Osteocyte (in vitro differentiated cells): ENCODE measurements at places on chromosomes 13 and 19. TPM values are rescaled to one million over a fixed set of nuclear protein-coding genes. Genes with fewer than 3 reads are reported as not detected.

Gene PNMA8A
- total RNA-seq: 10.3 and 10.8 TPM in 2 replicates

Gene THSD1
- total RNA-seq: 3.1 and 3.7 TPM in 2 replicates

DNA sequence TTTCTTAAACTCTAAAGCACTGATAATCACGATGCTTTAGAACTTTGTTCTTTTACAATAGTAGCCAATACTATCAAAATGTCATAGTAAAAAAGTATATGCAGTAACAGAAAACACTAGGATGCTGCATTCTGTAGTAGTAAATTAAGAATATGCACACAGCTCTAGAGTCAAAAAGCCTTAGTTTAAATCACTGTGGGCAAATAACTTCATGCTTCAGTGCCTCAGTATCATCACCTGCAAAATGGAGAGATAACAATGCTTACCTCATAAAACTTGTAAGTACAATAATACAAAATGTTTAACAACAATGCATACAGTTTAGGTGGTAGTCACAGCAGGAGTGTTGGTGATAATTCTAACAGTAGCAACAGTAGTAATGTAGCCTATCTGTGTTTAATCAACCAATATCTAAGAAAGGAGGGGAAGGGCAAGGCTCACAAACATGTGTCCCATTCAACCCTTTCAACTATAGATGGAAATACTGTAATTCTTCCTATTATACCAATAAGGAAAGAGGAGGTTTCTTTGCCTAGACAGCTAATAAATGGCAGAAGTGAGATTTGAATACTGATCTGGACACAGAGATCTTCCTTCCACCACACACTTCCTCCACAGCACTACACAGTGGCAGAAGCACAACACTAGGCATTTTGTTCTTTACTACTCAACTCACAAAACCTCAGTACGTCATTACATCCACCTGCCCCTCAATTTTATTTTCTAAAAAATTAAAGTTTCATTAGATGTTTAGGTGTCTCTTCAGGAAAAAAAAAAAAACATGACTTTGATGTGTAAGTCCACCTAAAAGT, 4.6 kb downstream of the RBM26 start:
- peaks cover 26% of the 10 kb centered on the region for H3K36me3 ChIP-seq
- DNase-seq: no peak
- H3K27me3 ChIP-seq: no peaks in the 10 kb centered on the region
- no peak overlapping the region for H3K4me3 ChIP-seq
- peaks cover 9% of the 10 kb centered on the region for H3K4me1 ChIP-seq

Gene CYP4F11
- total RNA-seq: not detected in 2 replicates

DNA sequence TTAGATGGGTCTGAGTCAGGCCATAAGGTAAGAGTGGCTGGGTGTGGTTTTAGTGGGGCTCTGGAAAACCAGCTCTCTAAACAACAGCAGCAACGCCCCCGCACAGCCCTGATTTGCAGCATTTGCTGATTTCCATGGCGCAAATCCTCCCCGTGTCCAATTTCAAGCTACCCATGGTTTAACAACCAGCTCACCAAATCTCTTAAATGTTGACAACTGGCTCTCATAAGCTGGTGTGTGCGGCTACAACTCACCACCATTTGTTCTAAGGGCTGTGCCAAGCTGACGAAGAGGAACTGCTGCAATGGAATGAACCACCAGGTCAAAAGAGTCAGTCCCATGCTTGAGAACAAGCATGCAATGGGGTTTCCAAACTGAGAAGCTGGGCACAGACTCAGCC, 22.9 kb downstream of the PARP4 start:
- H3K27ac ChIP-seq: no peak overlapping the region
- H3K27me3 ChIP-seq: no peaks in the 10 kb centered on the region
- H3K36me3 ChIP-seq: peaks cover 58% of the 10 kb centered on the region
- peaks cover 5% of the 10 kb centered on the region for H3K4me1 ChIP-seq
- no peak overlapping the region for H3K4me3 ChIP-seq
- DNase-seq: no peak

DNA sequence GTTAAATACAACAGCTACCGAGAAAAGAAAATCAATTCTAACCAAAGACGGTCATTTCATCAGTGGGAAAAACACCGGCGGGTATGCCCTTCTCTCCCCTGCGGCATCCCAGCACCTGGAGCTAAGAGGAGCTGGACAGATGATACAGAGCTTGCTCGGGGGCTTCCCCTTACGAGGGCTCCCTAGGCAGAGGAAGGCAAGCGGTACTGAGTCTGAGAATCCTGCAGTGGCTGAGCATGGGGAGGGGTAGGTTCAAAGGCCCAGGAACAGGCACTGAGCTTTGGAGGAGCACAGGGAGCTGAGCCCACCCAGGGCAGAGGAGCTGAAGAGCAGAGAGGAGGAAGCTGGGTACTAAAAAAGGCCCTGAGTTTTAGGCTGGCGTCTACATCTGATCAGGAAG, 12.7 kb downstream of the STK24 start:
- DNase-seq: no peak
- peak overlapping the region; percentile 79 for H3K27ac ChIP-seq
- H3K36me3 ChIP-seq: peaks cover 22% of the 10 kb centered on the region
- no peaks in the 10 kb centered on the region for H3K27me3 ChIP-seq
- peaks cover 82% of the 10 kb centered on the region for H3K4me1 ChIP-seq
- H3K4me3 ChIP-seq: no peak overlapping the region

GRCh38 chr19:49019242-49019932, 2.5 kb upstream of the LHB start:
- H3K27me3 ChIP-seq: peaks cover 4% of the 10 kb centered on the region
- H3K4me1 ChIP-seq: peaks cover 13% of the 10 kb centered on the region
- DNase-seq: no peak
- H3K36me3 ChIP-seq: peaks cover 7% of the 10 kb centered on the region
- no peak overlapping the region for H3K27ac ChIP-seq
- H3K4me3 ChIP-seq: peak overlapping the region; percentile 29
